ENCODE measurements at places on chromosomes 5 and 9. TPM values are rescaled to one million over a fixed set of nuclear protein-coding genes. Genes with fewer than 3 reads are reported as not detected.

The SPATA31C2 gene
- total RNA-seq: not detected

The ZCCHC10 gene
- total RNA-seq: 43.4 TPM

The AIF1L gene
- total RNA-seq: 1.4 TPM

The MZB1 gene
- total RNA-seq: not detected

The KIAA1958 gene
- 0.98 TPM for total RNA-seq

The QRFP gene
- total RNA-seq: not detected

The SYK gene
- not detected for total RNA-seq

The C9 gene
- total RNA-seq: not detected

The SLC6A7 gene
- not detected for total RNA-seq

The FYB1 gene
- 0.05 TPM for total RNA-seq

The EGFLAM gene
- not detected for total RNA-seq

The TRPM6 gene
- 0.05 TPM for total RNA-seq
